Effector memory CD4-positive, alpha-beta T cell (primary cell): ENCODE measurements at places on chromosomes 12 and 14.

DNA sequence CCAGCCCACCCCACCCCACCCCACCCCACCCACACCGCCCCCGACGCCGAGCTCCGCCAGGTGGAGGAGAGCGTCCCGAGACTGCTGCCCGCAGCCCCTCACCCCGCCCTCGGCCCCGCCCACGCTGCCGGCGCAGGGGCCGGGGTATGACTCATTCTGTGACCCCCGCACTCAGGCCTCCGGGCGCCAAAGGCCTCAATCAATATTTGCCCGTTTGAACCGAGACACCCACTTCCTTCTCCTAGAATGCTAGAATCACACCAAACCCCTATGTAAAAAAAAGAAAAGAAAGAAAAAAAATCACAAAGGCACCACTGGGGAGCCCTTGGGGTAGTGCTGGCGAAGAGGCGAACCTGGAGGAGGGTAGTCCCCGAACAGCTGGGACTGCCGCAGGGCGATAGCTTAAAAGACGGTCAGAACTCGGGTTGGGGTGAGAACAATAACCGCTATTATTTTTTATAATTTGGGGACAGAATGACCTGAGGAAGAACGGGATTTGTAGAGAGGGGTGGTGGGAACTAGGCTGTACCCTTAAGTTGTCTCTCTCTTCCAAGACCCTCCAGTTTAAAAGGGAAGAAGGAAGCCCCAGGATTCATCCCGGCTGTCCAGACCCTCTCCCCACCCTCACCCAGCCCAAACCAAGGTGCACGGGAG lies 894 bp downstream of the KRT8 start:
- no peak for DNase-seq

- DNase-seq: no peak
Observed at GRCh38 chr12:95881331-95881955, 22.7 kb downstream of the SNRPF start.

DNA sequence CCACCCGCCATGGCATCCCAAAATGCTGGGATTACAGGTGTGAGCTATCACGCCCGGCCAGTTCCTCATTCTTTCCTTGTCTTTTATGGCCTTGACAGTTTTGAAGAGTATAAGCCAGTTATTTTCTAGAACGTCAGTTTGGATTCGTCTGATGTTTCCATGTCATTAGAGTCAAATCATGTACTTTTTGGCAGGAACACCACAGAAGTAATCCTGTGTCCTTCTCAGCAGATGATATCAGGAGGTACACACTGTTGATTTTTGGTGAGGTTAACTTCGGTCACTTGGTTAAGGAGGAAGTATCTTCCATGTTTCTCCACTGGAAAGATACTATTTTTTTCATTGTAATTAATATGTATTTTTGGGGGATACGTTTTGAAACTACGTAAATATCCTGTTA lies 25.1 kb upstream of the VPS33A start:
- no peak for DNase-seq

DNA sequence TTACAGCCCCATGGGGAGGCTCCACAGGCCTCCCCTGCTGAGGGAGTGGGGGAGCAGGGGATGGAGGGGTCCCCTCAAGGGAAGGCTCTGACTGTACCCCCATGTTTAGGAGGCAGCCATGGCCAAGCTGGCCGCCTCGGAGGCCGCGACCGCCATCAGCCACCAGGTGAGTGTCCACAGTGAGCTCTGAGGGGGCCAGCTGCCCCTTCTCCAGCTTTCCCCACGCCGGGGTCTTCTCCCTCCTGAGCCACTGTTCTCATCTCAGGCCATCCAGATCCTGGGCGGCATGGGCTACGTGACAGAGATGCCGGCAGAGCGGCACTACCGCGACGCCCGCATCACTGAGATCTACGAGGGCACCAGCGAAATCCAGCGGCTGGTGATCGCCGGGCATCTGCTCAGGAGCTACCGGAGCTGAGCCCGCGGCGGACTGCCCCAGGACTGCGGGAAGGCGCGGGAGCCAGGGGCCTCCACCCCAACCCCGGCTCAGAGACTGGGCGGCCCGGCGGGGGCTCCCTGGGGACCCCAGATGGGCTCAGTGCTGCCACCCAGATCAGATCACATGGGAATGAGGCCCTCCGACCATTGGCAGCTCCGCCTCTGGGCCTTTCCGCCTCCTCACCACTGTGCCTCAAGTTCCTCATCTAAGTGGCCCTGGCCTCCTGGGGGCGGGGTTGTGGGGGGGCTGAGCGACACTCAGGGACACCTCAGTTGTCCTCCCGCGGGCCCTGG lies 13.6 kb downstream of the ACADS start:
- DNase-seq: no peak

DNA sequence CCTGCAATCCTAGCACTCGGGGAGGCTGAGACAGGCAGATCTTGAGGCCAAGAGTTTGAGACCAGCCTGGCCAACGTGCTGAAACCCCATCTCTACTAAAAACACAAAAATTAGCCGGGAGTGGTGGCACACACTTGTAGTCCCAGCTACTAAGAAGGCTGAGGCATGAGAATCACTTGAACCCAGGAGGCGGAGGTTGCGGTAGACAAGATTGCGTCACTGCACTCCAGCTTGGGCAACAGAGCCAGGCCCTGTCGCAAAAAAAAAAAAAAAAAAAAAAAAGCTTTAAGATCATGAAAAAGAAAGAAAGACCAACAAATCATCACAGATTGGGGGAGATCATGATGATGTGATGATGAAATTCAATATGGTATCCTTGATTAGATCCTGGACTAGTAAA lies 30.6 kb downstream of the WDR89 start:
- no peak for DNase-seq

- DNase-seq: no peak
Observed at GRCh38 chr14:69531135-69531534, 43.5 kb downstream of the CCDC177 start.

- DNase-seq: no peak
Observed at GRCh38 chr14:101097109-101097793, 193.7 kb upstream of the RTL1 start.

DNA sequence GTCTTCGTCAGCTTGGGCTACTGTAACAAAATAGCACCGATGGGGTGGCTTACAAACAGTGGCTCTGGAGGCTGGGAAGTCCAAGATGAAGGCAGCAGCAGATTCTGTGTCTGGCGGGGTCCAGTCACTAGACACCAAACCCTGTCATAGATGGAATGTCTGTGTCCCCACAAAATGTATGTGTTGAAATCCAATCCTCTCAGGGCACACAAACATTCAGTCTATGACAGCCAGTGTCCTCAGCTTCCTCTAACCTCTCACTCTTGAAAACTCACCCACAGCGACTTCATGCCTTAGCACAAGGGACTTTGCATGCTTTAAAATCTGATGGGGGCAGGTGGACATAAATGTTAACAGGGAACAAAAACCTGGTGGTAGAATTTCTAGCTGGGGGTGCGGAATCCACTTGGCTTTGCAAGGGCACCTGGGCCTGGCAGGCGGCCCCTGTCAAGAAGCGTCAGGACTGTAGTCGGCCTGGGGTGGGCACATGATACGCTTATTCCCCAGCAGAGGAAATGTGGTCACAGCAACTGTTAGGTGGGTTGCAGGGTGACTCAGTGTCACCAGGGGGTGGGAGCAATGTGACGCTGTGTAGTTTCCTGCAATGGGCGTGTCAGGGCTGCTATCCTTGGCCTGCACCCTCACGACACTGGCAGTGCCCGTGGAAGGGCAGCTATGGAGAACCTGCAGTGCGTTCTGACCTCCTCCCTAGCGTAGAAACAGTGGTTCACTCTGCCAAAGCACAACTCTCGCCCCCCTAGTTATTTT lies 17.7 kb downstream of the RIN3 start:
- no peak for DNase-seq

DNA sequence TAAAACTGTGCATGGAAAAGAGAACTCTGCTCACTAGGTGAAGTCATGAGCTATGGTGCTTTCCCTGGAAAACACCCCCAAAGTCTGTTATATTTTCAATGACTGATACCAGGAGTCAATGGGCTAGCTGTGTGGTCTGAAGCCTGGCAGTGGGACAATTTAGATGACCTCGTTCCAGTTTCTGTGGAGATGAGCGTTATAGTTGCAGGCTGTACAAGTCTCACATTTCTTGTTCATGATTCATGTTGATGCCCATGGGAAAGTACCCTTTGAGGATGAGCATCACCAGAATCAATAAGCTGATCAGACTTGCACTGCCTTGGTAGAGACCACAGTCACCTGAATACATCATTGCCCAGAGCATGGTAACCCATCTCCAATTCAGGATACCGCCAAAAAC lies 70.7 kb downstream of the NOVA1 start:
- no peak for DNase-seq

DNA sequence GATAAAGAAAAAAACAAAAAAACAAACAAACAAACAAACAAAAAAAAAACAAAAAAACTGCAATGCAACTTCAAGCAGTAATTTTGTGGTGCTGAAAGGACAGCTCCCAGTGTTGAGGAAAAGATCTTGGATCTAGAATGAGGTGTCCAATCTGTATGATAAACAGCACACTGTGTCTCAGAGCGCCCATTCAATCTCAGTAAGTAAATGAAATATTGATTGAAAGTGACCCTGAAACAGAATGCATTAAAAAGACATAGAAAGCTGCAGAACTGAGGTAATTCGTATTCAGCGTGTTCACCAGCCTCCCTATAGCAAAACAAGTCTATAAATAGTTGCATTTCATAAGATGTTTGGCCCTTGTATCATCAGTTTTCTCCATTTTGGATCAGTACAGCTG lies 153.0 kb downstream of the NOVA1 start:
- DNase-seq: no peak

GRCh38 chr12:57210926-57211692 lies 5.5 kb upstream of the NXPH4 start:
- no peak for DNase-seq

GRCh38 chr14:103695296-103696069 lies 19.8 kb downstream of the XRCC3 start:
- no peak for DNase-seq

DNA sequence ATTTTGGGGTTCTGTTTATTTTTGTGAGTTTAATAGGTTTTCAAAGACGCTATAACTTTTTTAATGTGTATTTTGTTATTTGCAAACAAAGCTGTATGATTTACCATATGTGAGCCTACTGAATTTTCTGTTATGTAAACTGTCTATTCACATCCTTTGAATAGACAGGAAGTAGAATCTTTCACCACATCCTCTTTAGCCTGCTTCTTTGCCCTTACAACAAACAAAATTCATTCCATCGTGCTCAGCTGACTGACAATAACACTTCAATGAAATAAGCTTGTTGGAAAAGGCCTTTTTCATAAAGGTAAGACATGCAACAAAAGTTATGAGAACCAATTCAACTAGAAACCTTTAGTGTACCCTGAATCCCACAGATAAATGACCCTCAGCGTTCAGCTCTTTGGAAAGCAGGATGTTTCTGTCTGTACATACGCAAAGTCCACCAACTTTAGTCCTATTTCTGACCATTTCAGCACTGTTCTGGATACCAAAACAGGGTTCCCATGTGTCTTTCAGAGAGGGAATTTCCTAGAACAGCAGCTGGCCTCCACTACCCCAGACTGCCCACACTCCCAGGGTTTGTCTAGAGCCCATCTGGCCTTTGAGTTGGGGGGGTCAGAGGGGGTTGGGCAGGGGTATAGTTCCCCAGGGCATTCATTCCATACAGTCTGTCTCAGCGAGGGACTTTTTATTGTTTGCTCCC lies 71.3 kb downstream of the DUSP6 start:
- no peak for DNase-seq

DNA sequence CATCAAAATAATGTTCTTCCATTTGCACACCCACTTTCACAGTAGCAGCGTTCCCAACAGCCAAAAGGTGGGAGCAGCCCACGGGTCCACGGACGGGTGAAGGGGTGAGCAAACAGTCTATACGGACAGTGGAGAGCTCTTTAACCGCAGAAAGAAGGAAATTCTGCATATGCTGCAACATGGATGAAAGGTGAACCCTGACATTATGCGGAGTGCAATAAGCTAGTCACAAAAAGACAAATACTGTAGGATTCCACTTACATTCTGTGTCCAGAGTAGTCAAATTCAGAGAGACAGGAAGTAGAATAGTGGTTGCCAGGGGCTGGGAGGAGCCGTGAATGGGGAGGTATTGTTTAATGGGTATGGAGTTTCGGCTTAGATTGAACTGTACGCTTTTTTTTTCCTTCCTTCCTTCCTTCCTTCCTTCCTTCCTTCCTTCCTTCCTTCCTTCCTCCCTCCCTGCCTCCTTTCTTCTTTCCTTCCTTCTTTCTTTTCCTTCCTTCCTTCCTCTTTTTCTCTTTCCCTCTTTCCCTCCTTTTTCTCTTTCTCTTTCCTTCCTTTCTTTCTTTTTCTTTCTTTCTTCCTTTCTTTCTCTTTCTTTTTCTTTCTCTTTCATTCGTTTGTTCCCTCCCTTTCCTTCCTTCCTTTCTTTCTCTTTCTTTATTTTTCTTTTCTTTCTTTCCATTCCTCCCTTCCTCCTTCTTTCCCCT lies 15.8 kb upstream of the ANKRD9 start:
- DNase-seq: peak; percentile 26

DNA sequence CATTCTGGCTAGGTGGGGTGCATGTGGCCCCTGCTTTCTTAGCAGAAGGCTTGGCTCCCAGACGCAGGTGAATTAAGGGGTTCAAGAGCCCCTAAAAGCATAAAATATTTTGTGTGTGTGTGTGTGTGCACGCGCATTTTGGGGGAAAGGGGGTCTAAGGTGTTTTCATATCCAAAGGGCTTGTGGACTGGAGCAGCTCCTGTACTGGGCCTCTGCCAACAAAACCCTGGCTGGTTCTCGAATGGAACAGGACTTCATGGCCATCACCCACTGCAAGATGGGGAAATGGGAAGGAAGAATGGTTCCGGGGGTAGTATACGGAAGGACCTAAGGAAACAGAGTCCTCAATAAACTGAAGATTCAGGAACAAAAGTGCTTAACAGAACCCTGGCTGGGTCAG lies 3.9 kb upstream of the ATN1 start:
- DNase-seq: no peak

GRCh38 chr14:39555749-39556148 lies 123.5 kb upstream of the FBXO33 start:
- no peak for DNase-seq

DNA sequence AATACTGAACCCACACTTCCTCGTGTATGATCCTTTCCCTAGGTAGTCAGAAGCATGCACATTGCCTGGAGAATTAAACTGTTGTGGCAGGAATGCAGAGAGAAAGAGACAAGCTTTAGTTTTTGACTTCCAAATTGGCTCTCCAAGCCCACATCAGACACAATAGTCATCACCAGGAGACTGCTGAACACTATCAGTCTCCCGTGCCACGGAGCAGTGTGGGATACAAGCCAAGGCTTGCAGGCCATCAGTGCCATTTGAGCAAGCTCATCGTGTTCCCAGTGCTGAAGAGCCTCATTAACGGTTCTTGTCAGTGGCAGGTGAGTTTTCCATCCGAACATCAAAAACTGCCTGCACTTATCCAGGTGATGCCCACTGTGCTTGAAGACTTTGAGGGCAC lies 410.8 kb downstream of the NAV3 start:
- DNase-seq: no peak

- no peak for DNase-seq
Observed at GRCh38 chr12:92717202-92717601, 14.4 kb downstream of the PLEKHG7 start.

DNA sequence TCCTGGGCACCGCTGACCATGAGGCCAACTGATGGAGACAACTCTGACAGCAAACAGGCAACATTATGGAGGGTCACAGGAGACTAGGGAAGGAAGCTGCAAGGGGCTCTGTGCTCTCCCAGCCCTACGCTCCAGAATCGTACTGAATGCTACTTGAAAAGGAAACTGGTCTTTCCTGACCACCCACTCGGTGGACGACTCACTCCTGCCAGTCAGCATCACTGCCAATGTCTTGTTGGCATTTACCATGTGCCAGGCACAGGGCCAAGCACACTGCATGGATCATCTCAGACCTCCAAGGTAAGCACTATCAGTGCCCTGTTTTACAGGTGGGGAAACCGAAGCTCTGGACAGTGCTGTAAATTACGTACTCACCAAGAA lies 38.0 kb downstream of the CCDC85C start:
- DNase-seq: no peak
